AG04450 (cell line): ENCODE measurements at places on chromosomes 3 and 15.
A peak's percentile ranks its signal among the peaks of the same experiment; 100 is the strongest.

- DNase-seq = no peak
Observed at GRCh38 chr3:119340014-119340413, 45.8 kb downstream of the ARHGAP31 start.

- DNase-seq = no peak
Observed at GRCh38 chr3:15989419-15989818, 185.1 kb upstream of the GALNT15 start.

GRCh38 chr3:171282041-171282440 lies 178.2 kb downstream of the TNIK start:
- DNase-seq = no peak

DNA sequence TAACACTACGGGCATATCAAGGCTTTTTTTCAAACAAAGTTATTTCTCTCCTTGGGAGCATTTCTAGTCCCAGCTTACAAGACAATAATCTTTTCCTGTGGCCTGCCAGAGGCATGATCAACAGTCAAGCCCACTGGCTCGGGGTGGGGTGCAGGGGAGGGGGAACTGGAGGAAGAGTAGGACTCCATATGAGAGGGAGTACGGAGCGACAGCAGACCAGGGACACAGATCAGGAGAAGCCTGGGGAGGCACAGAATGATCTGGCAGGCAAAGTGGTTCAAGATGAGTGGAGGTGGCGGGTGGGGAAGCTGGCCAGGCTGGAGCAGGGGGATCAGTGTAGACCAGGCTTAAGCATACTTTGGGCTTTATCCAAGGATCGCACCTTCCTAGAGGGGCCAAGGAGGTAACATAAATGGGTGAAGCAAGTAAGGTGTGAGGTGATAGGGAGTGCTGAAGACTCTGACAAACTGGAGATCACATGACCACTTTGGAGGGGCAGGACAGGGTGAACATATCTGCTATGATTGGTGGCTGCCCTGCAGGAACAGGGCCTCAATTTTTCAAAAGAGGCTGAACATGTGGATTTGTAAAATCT lies 37.4 kb downstream of the KLF15 start:
- no peak for DNase-seq

DNA sequence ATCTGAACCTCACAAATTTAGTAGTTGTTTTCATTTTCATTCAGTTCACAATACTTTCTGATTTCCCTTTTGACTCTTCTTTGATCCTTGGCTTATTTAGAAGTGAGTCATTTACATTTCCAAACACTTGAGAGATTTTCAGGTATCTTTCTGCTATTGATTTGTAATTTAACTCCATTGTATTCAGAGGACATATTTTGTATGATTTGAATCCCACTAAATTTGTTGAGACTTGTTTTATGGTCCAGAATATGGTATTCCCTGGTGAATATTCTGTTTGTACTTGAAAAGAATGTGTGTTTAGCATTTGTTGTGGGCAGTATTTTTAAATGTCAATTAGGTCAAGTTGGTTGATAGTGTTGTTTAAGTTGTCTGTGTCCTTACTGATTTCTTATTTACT lies 29.6 kb downstream of the FAN1 start:
- no peak for DNase-seq

DNA sequence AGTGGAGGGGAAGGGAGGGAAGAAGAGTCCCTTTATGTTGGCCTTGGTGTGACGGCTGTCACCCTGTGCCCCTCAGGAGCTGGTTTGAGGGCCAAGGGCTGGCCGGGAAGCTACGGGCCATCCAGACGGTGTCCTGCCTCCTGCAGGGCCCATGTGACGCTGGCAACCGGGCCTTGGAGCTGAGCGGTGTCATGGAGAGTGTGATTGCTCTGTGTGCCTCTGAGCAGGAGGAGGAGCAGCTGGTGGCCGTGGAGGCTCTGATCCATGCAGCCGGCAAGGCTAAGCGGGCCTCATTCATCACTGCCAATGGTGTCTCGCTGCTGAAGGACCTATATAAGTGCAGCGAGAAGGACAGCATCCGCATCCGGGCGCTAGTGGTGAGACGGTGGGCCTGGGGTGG lies 8.1 kb upstream of the RCCD1 start:
- DNase-seq = no peak

DNA sequence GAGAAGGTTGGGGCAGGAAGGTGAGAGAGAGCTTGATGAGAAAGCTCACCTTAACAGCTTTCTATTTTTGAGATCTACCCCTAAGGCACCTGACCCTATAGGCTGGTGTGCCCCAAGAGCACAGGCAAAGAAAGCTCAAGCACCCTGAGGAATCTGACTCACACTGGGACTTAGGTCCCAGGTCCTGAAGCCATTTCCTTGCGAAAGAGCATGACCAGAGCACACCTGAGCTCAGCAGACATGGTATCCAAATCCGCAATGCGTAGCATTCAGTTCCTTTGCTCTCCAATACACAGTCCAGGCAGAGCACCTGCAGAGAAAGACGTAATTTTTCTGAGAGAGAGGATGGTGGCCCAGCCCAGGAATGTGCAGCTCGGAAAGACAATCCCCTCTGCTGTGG lies 112.1 kb upstream of the LPP start:
- no peak for DNase-seq

GRCh38 chr15:85282504-85283115 lies 97.8 kb upstream of the AKAP13 start:
- peak; percentile 27 for DNase-seq

DNA sequence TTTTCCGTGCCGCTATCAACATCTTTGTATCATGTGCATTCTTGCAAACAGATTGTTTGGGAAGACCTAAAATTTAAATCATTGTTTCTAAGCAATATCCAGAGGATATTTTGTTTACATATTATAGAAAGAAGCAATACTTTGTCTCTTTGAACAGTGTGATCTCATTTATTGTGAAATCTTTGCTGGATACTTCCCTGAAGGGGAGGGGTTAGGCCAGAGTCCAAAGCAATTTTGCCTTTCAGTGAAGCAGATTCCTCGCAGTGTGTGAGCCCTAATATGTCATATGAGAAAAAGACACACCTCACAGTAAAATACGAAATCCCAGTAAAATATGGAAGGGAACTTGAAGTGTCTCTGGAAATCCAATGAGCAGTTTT lies 158.7 kb upstream of the SLCO3A1 start:
- peak; percentile 15 for DNase-seq

GRCh38 chr15:93860701-93861100 lies 370.7 kb upstream of the MCTP2 start:
- no peak for DNase-seq

DNA sequence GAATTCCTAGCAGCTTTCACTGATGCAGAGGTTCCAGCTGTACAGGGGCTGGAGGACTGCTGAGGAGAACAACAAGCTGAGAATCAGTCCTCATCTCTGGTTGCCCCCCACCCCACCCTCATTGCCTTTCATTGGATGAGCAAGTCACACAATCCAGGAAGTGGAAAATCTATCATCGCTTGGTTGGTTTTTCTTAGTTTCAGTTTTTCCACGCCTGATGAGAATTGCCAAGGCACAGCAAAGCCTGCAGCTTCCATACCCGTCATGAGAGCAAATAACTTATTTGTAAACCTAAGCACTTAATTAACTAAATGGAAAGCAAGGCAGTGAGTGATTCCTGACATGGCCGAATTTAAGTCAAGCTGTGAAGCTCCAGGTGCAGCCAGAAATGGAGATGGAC lies 21.4 kb upstream of the LIPC start:
- no peak for DNase-seq

DNA sequence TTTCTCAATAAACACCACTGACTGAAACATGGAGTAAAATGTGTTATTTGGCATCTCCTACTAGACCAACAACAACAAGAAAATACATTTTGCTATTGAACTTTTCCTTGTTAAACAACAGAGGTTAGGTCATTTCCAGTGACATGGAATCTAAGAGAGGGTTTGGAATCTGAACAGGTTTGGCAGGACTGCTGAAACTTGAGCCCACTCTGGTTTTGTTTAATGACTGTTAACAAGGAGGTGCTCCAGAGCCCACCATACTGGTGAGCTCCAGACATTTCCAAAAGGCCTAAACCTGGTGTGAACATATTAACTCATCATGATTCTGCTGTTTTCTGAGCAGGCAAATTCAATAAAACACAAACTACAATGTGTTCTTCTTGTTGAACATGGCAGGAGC lies 330.7 kb upstream of the TRIM42 start:
- DNase-seq = no peak

DNA sequence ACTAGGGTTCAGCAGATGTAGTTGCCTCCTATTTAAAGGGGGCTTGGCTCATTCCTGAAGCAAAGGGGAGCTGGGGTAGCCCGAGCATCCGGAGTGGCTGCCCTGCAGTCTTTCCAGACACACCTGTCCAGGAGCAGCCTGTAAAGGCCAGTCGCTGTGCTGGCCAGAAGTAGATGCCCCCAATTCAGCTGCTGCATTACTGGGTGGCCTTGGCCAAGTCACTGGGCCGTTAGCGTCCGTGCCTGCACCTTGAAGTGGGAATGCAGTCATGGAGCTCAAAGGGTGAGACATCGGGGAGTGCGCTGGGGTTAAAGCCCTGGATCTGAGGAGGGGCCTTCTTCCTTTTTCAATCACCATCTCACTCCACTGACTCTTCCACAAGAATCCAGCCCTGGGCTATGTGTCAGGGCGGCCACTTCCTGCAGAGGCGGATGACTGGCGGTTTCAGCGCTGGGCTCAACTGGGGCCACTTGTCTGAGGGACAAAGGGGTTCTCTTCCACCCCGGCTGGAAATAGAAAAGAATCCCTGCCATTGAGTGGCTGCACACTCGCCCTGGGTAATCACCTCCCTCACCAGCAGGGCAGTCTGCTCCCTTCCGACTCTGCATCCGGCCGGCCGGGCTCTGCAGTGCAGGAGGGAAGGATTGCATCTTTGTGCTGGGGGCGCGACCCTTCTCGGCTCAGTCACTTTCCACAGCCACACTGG lies 11.8 kb downstream of the ALDH1A3 start:
- no peak for DNase-seq

- no peak for DNase-seq
Observed at GRCh38 chr3:124920718-124921117, 13.8 kb downstream of the MUC13 start.

GRCh38 chr3:127673191-127674100 lies 694 bp downstream of the ABTB1 start:
- DNase-seq = no peak

- DNase-seq = no peak
Observed at GRCh38 chr15:77895742-77896141, 181.8 kb downstream of the TBC1D2B start.

DNA sequence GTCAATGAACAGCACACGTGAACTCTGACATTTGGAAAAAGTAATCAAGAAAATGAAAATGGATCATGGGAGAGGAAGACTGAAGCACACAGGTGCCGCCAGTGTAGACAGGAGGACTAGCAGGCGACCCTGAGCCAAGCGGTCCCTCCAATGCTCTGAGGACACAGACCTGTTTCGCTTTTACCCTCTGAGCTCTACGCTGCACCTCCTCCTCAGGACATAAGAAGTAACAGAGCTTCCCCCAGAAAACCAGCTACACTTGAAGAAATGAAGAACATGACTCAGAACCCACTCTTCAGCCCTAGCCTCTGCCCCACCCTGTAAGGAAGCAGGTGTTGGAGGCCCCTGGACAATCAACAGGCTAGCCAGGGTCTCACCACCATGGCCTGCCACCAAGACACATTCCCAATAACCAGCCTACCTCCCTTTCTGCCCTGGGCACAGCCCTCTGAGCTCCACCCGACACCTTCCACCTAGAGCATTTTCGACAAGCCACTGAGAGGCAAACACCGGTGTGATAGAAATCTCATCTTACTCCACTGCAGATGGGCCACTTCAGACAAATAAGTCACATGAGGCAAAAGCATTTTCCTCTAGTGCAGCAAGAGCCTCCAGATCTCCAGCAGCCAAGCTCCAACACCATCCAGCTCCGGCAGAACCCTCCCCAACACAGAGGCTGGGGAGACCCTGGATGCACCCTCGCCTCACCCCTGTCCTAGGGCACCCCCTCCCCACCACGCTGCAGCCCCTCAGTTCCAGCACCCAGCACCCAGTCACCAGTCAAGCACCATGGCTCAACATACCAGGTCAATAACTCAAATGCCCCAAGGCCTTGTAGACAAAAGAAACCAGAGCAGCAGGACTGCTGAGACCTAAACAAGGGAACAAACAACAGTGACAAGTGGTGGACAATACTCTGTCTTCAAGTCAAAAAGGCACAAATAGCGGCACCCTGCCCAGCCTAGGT lies 11.4 kb downstream of the FAM174B start:
- DNase-seq = no peak

DNA sequence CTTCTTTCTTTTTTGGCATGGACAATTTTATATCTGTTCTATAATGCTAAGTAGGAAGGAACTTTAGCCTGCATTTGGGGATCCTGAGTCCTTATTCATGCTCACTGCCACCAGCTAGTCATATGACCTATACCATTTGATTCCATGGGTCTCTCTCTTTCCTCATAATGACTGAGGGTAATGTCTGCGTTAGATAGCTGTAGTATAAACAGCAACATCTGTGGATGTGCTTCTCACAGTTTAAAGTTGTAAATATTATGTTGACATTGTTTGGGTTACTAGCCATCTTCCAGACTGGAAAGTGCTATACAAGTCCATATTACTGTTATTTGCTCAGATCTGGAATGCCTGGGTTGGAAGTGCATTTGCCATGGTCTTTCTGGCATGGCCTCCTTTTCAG lies 274.9 kb upstream of the SEMA6D start:
- no peak for DNase-seq

- DNase-seq = no peak
Observed at GRCh38 chr15:67192185-67192820, 62.2 kb downstream of the AAGAB start.

DNA sequence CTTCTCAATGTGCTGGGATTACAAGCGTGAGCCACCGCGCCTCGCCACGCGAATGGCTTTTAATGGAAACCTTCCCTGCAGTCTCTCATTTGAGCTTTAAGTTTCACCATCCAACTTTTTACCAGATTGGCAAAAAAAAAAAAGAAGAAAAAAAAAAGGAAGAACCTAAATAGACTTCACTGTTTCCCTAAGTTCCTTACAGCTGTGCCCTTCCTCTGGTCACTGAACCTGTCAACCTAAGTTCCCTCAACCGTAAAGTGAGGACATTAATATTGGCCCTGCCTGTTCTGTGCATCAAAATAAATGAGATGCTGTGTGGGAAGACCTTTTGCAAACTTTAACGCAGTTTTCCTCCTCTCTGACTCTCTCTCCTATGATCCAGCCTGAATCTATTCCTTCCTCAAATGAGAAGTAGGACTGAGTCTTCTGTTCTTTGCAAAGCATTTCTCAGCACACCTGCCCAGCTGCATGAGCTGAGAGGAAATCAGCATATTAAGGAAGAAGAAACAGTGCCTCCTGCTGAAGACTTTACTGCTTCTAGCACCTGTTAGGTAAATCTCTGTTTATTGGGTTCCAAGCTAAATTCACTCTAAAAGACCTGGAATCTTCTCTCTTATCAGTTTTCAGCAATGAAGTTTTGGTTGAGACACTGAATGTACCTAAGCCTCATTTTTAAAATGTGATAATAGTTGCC lies 99.6 kb upstream of the ETV5 start:
- DNase-seq = no peak

DNA sequence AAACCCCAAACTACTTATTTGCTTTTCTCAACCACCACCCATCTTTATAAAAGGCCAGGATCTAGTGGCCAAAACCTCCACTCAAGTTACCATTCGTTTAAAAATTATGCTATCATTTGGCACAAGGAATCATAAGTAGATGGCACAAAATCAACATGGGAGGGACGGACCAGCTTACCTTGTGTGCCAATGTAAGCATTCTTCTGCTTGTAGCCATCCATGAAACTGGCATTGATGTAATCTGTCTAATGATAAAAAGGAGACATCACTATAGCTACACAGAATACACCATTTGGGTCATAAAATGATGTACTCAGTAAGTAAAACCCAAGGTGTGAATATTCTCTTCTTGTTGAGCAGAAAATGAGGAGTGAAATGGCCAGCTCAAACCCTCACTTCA lies 28.2 kb upstream of the SIN3A start:
- no peak for DNase-seq

GRCh38 chr15:96504371-96504770 lies 173.9 kb downstream of the NR2F2 start:
- no peak for DNase-seq
